PC-9 (cell line): ENCODE measurements at places on chromosomes 5 and 9. TPM values are rescaled to one million over a fixed set of nuclear protein-coding genes. Genes with fewer than 3 reads are reported as not detected.

DNA sequence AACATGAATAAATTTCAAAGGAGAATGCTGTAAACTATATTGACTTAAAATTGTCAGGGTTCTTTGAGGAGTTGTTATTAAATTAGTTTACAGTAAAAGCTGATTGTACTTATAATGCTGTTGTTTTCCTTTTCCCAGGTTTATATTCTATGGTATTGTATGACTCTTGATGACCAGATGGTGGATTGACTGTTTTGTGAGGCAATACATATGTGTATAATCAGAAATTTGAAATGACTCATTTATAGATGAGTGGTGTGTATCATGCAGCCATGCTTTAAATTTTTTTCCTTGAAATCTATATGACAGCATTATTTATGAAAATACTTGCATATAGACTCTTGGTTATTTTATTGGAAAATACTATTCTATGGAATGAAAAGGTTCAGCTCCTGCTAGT, 195.3 kb downstream of the CNTLN start:
- no peak overlapping the region for H3K4me3 ChIP-seq
- H3K27ac ChIP-seq: no peak overlapping the region

DNA sequence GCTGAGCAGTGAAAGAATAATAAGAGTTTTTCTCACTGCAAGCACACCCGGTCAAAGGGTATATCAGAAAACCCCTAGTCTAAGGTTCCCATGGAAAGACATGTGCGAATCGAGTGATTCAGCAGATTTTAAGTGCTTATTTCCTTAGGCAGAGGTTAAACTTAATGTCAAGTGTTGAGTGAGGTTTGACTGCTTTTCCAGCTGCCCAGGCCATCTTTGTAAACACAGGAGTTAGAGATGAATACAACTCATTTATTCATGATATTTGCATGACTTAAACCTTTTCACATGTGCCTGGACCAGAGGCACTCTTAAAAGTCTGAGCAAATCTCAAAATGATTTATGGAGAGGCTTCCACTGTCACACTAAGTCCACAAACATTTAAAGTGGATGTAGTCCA, 137.8 kb upstream of the RGMB start:
- no peaks in the 10 kb centered on the region for H3K36me3 ChIP-seq
- DNase-seq: no peak
- no peak overlapping the region for H3K4me3 ChIP-seq
- no peaks in the 10 kb centered on the region for H3K4me1 ChIP-seq
- no peak overlapping the region for H3K27ac ChIP-seq

DNA sequence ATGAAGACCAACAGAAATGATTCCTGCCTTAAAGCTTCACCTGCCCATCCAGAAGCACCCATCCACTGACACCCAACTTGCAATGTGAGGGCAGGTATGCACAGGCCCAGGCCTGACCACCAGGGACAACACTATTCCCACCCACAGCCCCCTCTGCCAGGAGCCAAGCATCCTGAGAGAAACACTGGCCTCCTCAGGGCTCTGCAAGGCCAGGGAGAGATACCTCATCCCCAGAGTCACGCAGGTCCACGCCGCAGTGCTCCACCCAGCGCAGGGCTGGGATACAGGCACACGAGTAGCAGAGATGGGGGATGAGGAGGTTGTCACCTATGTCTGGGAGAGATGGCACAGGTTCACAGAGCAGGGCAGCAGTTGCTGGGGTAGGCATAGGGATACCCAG, 99.4 kb downstream of the PSD2 start:
- 0 out of 2 replicates have a peak, but pooled peaks cover 2% of the 10 kb centered on the region for H3K27me3 ChIP-seq
- no peak overlapping the region for H3K27ac ChIP-seq
- no peak overlapping the region for H3K4me3 ChIP-seq
- H3K4me1 ChIP-seq: no peaks in the 10 kb centered on the region

- H3K27ac ChIP-seq: no peak overlapping the region
- H3K36me3 ChIP-seq: no peaks in the 10 kb centered on the region
- no peaks in the 10 kb centered on the region for H3K4me1 ChIP-seq
- no peak overlapping the region for H3K4me3 ChIP-seq
- peaks cover 92% of the 10 kb centered on the region for H3K27me3 ChIP-seq
- no peak for DNase-seq
Measured at GRCh38 chr5:179270581-179271427, 74.5 kb downstream of the ADAMTS2 start.

DNA sequence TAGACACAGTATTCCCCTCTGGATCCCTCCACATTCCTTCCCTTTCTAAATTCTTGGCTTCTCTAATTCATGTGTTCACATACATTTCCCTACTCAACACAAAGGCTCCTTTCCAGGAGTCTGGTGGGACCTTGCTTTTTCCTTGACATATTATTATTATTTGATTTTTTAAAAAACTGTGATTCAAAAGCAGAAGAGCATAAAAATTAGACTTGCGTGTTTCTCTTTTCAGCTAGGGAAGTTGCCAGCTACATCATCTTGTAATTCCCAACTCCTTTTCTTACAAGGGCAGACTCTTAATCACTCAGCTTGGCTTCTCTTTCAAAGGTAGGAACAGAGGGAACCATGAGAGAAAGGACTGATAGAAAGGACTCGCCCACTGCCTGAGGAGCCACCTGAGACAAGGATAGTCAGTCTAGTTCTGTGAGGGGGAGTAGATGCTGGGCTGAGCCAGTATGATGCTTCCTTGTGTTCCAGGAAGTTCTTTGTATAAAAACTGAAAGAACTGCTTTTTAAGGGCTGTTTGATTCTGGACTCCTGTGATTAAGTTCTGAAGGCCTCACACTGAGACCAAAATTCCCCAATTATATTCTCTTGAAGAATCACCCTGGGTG, 51.0 kb upstream of the DPYSL3 start:
- H3K4me1 ChIP-seq: no peaks in the 10 kb centered on the region
- no peak overlapping the region for H3K4me3 ChIP-seq
- no peak for DNase-seq
- H3K27ac ChIP-seq: no peak overlapping the region

GRCh38 chr5:123785162-123786071, 273.4 kb downstream of the CSNK1G3 start:
- DNase-seq: no peak
- no peaks in the 10 kb centered on the region for H3K27me3 ChIP-seq
- H3K4me3 ChIP-seq: no peak overlapping the region
- no peak overlapping the region for H3K27ac ChIP-seq

DNA sequence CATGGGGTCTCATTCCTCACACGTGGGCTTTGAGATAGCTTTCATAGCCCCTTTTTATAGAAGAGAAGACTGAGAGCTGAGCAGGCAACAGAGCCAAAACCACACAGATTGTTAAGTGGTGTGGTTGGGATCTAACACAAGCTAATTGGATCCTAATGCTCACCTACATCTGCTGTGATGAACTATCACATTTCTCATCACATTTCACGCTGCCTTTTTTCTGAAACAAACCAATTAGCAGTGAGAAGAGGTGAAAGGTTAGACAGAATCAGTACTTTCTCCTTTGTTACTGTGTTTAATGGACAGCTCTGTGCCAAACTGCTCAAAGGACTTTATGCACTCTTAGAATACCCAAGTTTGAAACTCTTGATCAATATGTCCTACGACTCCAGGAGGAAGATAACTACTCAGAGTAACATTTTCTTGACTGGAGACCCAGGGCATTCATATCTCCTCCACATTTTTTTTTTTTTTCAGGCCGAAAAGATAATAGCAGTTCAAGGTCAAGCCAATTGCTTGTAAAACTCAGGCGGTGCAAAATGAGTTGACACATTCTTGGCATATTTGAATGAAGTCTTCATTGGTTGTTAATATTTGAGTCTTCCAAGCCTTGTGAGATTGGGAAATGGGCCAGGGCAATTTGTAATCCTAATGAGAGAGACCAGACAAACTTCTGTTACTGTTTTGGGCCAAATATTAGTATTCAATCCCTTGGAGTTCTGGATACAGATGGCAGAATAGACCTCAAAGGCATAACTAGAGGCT, 138.4 kb downstream of the KCTD16 start:
- no peaks in the 10 kb centered on the region for H3K4me1 ChIP-seq
- H3K36me3 ChIP-seq: no peaks in the 10 kb centered on the region
- no peak for DNase-seq
- no peaks in the 10 kb centered on the region for H3K27me3 ChIP-seq

- H3K4me1 ChIP-seq: peaks cover 46% of the 10 kb centered on the region
- DNase-seq: peak; percentile 71
- H3K27ac ChIP-seq: peak overlapping the region; percentile 87
- no peaks in the 10 kb centered on the region for H3K27me3 ChIP-seq
Measured at GRCh38 chr5:96079075-96079474, 117.4 kb upstream of the ELL2 start.

GRCh38 chr5:123351240-123351639, 72.0 kb downstream of the CEP120 start:
- no peak for DNase-seq
- no peak overlapping the region for H3K27ac ChIP-seq
- no peaks in the 10 kb centered on the region for H3K4me1 ChIP-seq
- no peaks in the 10 kb centered on the region for H3K27me3 ChIP-seq
- no peak overlapping the region for H3K4me3 ChIP-seq

DNA sequence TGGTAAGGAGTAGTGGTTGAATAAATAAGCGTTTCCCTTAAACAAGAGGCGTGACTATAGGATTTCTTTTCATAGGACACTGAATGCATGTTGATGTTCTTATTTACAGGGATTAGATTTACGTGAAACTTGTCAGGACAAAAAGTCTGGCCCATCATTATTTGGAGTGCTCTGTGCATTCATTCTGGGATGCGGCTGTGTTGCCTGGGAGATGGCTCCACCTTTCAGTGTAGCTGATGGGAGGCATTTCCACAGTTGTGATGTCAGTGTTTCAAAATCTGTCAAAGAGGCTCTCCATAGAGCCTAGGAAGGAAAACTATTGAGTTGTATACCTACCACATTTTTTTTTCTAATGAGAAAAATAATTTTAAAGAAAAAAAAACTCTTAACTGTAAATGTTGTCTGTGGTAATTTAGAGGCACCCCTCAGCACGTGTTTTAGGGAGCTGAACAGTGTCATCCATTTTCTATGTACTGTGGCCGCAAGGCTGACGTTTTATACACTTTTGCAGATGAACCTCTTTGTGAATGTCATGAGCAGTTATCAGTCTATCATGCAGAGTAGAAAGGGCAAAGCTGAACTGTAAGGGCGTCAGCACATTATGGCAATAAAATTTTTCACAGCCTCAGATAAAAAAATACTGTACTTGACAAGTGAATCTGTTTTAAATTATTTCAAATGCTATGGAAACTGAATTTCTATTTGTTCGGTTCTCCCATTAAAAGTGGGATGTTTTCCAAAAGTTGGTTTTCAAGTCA, 202.7 kb downstream of the PBX3 start:
- no peak overlapping the region for H3K4me3 ChIP-seq
- no peaks in the 10 kb centered on the region for H3K4me1 ChIP-seq
- no peaks in the 10 kb centered on the region for H3K36me3 ChIP-seq
- no peaks in the 10 kb centered on the region for H3K27me3 ChIP-seq
- H3K27ac ChIP-seq: no peak overlapping the region
- no peak for DNase-seq

- H3K36me3 ChIP-seq: no peaks in the 10 kb centered on the region
- DNase-seq: no peak
- H3K4me3 ChIP-seq: no peak overlapping the region
- H3K4me1 ChIP-seq: no peaks in the 10 kb centered on the region
- no peak overlapping the region for H3K27ac ChIP-seq
Measured at GRCh38 chr9:133468777-133469421, 9.1 kb downstream of the CACFD1 start.

DNA sequence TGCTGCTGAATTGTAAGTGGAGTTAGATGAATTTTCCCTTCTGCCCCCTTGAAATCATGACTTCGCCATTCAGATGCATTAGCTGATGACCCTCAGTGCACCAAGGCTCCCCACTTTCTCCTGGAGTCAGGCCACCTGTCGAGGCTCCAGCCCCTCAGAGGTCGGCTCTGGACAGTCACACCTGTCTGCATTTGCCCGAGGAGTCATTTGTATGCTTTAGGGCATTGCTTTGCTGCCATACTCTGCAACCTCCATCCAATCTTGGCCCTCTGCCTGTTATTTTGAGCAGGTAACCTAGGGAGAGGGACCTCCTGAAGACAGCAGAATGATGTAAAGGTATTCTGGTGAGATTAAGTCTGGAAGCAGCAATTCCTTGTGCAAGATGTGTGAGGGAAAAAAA, 144.8 kb downstream of the MACROH2A1 start:
- no peaks in the 10 kb centered on the region for H3K4me1 ChIP-seq
- H3K27ac ChIP-seq: no peak overlapping the region
- no peaks in the 10 kb centered on the region for H3K27me3 ChIP-seq
- H3K36me3 ChIP-seq: no peaks in the 10 kb centered on the region
- no peak for DNase-seq

DNA sequence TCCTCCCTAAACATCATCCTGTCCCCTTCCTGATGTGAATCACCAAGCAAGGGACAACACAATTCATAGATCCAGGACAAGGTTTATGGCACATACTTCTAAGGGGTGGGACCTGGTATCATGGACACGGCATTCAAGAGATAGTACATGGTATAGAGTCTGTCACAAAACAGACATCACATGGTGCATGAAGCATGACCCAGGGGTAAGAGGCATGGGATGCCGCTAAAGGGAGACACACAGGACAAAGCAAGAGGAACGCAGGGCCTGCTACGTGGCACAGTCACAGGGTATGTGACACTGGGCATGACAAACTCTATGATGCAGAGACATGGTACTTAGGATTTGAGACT, 20.7 kb downstream of the GSN start:
- H3K4me1 ChIP-seq: peaks cover 48% of the 10 kb centered on the region
- DNase-seq: peak; percentile 36
- H3K4me3 ChIP-seq: no peak overlapping the region
- H3K27ac ChIP-seq: peak overlapping the region; percentile 96; the same call in 1 of the 2 replicates

DNA sequence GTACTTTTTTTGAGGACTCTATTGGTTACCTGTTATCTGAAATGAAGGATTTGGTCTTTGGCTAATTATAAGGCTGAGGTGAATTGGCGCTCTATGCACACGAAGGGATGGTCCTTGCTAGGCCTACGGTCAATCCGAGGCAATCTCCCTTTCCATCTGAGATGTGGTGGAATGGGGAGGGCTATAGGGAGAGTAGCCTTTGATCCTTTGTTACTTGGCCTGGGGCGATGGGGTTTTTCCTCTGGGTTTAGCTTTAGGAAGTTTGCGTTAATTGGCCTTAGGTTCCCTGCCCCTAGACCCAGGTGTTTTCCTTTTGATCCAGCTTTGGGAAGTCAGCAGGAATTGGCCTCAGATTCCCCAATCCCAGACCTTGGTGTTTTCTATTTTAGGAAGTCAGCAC, 102.1 kb upstream of the C9orf72 start:
- no peaks in the 10 kb centered on the region for H3K27me3 ChIP-seq
- no peak overlapping the region for H3K4me3 ChIP-seq
- H3K27ac ChIP-seq: no peak overlapping the region
- H3K4me1 ChIP-seq: no peaks in the 10 kb centered on the region
- DNase-seq: no peak
- no peaks in the 10 kb centered on the region for H3K36me3 ChIP-seq

Gene C9orf50
- 0.38 TPM in 1 of 2 replicates, not detected in the other for total RNA-seq

Gene CDH6
- total RNA-seq: not detected in 2 replicates

Gene KIAA0825
- 0.93 and 1.9 TPM in 2 replicates for total RNA-seq

Gene OR1L1
- not detected in 2 replicates for total RNA-seq

Gene FST
- 0.63 and 0.65 TPM in 2 replicates for total RNA-seq

Gene CKMT2
- not detected in 2 replicates for total RNA-seq

Gene SLC25A48
- total RNA-seq: not detected in 2 replicates
